GM12891 (cell line): ENCODE measurements at places on chromosomes 16 and 17.
A peak's percentile ranks its signal among the peaks of the same experiment; 100 is the strongest.

DNA sequence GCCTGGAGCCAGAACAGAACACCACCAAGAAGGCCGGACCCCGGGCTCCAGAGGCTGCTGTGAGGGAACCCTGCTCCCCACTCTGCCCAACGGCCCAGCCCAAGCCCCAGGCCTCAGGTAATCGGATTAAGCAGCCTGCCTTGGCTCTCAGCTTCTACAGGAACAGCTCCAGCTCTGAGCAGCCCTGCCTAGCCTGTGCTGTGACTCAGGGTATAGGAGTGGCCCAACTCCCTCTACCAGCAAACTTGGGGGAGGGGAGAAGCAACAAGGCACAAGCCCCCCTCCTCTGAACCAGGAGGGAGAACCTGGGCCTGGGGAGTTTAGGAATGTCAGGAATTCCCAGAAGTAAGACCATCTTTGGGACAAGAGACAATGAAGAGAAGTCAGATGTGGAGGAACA is 849 bp upstream of the SOX15 start:
- DNase-seq: no peak

- no peak for DNase-seq
These were observed 205.2 kb upstream of the WSCD1 start for GRCh38 chr17:5864741-5865657.

DNA sequence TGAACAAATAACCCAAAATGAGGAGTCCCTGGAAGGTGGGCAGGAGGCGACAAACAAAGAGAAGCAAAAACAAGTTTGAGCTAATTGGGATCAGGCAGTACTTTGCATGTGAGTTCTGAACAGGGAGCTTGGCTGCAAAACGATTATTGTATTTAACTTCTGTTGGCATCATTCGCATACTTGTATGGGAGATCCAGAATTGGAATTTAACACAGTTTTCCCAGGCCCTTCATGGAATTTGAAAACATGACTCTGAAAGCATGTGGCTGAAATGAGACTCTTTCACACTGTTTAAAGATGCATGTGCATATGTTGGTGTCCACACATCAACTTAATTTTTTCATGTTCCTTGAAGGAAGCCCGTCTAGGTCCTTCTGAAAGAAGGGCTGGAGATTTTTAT is 674.3 kb downstream of the WWOX start:
- DNase-seq: no peak

DNA sequence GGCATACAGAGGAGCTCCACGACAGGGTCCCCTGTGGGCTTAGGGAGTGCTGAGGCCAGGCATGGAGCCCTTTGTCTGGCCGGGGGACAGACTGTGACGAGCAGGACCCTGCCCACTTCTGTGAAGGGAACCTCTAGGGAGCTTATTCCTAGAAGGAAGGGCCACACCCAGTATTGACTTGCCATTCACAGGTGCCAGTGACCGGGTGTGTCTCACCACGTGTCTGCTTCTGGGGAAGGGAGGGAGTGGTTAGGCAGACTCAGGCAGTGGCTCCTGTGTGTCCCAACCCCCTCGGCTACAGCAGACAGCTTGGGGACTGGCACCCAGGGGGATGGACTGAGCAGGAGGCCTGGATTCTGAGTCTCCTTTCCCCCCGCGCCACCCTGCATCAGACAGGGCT is 57.2 kb downstream of the SOCS1 start:
- DNase-seq: no peak

DNA sequence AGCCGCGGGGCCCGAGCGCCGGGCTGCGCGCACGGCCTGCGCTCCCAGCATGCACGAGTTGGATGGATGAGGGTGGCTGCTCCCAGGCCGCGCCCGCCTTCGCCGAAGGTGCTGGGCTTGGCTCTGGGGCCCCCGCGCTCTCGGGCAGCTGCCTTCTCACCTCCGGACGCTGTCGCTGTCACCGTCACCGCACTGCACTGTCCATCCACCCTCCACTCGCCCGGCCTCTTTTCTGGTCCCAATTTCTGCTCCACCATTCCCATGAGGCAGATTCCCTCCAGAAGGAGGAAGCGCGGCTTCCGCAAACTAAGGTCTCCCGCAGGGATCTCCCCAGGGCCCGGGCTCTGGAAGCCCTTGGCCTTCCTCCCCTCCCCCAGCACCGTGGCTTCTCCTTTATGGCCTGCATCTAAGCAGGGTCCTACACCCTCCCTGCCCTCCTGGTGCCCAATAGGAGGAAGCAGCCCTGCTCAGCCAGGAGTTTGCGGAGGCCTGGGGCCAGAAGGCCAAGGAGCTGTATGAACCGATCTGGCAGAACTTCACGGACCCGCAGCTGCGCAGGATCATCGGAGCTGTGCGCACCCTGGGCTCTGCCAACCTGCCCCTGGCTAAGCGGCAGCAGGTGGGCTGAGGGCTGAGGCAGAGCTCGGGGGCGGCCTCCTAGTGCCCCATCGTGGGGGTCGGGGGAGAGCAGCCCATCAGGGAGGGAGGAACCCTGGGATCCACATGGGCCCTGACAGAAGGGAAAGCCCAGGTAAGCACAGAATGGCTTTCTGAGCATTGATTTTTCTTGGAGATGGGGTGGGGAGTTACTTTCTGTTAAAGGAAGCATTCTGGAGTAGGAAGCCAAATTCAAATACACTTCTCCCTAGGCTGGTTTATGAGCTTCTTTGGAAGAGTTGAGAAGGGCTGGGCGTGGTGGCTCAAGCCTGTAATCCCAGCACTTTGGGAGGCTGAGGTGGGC is 899 bp downstream of the ACE start:
- DNase-seq: no peak

DNA sequence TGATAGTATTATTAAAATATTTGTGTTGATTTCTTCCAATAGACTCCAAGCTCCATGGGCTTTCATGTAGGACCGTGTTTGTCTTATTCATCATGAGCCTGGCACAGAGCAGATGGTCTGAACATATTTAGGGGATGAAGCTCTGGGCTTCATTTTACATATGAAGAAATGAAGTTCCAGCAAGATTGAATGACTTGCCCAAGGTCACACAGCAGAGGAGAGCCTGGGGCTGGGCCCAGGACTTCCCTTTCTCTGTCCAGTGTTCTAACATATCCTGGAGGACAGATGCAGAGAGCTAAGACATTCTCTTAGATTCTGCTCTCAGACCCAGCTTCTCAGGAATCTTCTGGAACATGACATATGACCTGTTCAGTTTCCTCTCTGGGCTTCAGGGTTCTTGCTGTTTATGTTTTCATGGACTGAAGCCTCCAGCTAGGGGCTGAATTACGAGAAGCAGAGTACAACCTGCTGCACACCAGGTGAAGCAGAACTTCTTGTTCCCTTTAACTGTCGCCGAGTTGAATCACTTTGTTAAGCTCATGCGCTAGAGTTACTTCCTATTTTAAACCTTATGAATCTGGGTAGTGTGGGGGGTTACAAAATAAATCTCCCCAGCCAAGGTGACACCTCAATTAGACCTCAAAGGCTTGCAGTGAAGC is 53.6 kb downstream of the GPRC5B start:
- no peak for DNase-seq

- no peak for DNase-seq
These were observed 22.6 kb downstream of the TPPP3 start for GRCh38 chr16:67370661-67371060.

DNA sequence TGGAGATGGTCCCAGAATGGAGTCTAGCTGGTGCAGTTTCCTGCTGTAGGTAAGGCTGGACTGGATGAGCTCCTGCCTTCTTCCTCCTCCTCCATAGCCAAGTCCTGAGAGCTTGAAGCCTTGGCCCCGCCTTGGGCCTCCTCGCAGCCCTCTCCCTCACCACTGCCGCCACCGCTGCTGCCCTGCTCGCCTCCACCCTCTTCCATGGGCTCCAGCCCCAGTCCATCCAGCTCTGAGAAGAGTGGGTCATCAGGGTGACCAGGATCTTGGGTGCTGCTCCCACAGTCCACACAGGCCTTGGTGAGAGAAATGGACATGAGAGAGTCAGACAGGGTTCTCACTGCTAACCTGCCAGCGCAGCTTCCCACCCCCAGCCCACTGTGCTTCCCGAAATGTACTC is 11.2 kb downstream of the PER1 start:
- no peak for DNase-seq

DNA sequence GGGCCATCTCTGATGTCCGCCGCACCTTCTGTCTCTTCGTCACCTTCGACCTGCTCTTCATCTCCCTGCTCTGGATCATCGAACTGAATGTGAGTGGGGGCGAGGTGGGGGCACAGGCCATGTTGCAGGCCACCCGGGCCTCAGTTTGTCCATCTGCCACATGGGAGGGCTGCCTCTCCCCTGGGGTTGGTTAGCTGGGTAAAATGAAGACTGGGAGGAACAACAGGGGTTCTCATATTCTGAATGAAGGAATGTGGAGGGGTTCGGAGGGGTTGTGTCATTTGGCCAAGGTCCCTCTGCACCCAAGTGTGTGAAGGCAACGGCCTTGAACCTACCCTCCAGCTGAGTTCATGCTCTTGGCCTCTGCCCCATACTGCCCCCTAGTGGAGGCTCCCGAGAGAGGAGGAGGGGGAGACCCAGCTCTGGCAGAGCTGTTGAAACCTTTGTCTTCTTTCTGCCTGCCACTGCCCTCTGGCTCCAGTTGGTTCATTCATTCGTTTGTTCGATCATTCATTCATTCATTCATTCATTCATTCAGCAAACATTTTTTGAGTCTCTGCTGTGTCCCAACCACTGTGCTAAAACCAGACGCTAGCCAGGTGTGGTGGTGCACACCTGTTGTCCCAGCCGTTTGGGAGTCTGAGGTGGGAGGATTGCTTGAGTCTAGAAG is 11.4 kb upstream of the TCAP start:
- peak; percentile 98 for DNase-seq

- DNase-seq: peak; percentile 61
These were observed 37.7 kb downstream of the RNF135 start for GRCh38 chr17:31008374-31009041.

GRCh38 chr17:77285594-77286390 is 145.0 kb downstream of the SEC14L1 start:
- DNase-seq: no peak

DNA sequence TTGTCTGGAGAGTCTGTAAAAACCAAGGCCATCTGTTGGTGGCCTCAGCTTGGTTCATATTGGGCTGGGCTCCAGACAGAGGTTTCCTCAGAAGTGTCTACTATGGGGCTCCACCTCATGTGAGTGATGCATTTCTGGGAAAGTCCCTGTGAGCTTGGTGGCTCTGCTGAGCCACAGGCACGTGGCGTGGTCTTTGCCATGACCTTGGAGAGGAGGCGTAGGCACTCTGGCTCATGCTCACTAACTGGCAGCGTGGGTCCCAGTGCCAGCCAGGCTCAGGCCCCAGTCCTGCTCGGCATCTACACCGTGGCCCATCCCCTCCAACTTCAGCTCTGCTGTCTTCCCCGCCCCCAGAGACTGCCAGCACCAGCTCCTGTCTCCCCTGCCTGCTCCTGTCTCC is 10.7 kb upstream of the SMTNL2 start:
- no peak for DNase-seq

DNA sequence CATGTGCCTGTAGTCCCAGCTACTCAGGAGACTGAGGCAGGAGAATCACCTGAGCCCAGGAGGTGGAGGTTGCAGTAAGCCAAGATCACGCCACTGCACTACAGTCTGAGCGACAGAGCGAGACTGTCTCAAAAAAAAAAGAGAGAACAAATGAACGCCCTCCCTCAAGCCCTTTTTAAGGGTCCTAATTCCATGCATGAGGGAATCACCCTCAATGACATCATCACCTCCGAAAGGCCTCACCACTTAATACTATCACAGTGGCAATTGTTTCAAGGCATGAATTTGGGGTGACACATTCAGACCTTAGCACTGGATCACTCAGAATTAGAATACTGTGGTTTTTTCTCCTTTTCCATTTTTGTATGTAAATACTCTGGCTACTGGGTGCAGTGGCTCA is 57.8 kb downstream of the CHD9NB start:
- no peak for DNase-seq

GRCh38 chr16:72902206-72902605 is 145.7 kb downstream of the ZFHX3 start:
- no peak for DNase-seq

GRCh38 chr17:81576621-81577277 is 24.6 kb upstream of the FAAP100 start:
- no peak for DNase-seq

GRCh38 chr16:59236804-59237458 is 502.8 kb upstream of the GOT2 start:
- DNase-seq: no peak

DNA sequence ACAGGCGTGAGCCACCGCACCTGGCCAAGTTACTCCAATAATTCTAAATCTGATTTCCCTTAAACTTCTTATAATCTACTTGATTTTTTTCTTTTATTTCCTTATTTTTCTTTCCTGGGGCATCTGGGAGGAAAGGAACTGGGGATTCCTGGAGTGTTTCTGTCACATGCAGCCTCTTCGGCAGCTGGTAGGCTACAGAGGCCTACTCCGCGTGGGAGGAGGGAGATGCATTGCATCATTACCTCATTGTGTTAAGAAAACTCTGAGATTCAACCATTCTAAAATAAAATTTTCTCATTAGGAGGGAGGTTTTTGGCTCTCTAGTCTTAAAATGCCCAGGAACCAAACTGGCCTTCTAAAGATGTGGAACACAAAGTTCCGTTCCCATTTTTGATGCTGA is 64.0 kb downstream of the SOX9 start:
- no peak for DNase-seq

DNA sequence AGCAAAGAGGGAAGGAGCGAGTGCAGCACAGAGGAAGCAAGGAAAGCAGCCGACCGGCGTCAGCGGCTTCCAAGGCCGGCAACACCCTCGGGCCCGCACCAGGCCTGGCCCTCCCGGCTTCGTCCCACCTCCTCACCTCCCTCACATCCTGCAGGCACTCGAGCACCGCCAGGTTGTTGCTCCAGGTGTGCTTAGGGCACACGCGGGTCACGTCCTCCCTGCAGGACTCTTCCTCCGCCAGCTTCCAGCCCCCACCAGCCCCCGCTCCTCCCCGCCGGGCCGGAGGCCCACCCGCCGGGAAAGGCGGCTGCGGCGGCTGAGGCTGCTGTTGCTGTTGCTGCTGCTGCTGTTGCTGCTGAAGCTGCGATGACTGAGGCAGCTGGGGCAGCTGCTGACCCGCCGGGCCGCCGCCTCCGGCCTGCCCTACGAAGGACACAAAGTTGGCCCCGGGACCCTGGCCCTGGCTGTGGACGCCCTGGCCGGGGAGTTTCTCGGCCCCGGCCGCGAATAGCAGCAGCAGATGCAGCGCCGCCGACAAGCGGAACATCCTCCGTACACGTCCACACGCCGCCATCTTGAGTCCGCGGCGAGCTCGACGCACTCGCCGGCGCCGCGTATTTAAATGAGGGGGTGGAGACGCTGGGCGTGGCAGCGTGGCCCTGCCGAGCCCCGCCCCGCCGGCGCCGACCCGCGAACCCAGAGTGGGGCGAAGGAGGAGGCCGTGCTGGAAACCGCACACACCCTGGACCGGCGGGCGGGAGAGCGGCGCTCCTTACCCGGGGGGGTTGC is at the start of gene GLG1:
Gene GLG1, minus strand, starts transcription at position 594 of the 789 bp plus-strand sequence. Its CDS starts 20 bp downstream, at position 574.
- DNase-seq: peak; percentile 80

DNA sequence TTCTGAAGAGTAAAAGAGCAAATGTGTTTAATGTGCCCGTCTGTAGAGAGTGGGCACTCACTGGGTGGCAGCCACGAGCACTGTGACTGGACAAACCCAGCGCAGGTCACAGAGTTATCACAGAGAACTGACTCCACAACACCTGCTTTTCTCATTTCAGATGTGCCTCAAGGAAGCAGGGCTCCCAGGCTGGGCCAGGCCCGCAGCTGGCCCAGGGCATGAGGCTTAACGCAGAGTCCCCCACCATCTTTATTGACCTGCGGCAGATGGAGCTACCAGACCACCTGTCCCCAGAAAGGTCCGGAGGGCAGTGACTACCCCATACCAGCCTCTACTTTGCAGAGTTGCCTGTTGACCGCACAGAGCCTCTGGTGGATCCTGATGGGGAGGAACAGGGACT is 11.9 kb downstream of the DNAAF8 start:
- DNase-seq: no peak

GRCh38 chr16:12435018-12435417 is 368.7 kb downstream of the CPPED1 start:
- DNase-seq: no peak
